GM03348 (cell line): ENCODE measurements at places on chromosomes 4 and X.
A peak's percentile ranks its signal among the peaks of the same experiment; 100 is the strongest.

GRCh38 chr4:183443655-183444213 lies 702 bp upstream of the CDKN2AIP start:
- DNase-seq = peak; percentile 62

GRCh38 chrX:112164420-112164819 lies 81.8 kb upstream of the TRPC5 start:
- no peak for DNase-seq

DNA sequence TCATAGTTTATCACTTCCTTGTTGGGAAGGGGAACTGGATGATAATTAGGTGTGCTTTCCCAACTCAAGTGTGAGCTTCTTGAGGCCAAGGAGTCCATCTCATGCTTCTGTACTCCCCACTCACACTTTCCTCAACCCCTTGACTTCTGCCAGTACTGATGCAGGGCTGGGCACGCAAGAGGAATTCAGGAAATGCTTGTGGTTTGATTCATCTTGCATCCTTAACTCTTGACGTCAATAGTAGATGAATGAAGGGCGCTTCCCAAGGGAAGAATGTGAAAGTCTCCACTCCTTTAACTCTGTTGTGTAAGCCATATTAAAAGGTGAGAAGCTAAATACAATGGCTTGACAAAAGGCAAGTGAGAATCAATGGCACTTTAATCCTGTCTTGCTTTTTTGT lies 101.8 kb downstream of the AGTR2 start:
- DNase-seq = peak; percentile 25

- DNase-seq = no peak
These were observed 21.3 kb upstream of the AADAT start for GRCh38 chr4:170111085-170111484.

DNA sequence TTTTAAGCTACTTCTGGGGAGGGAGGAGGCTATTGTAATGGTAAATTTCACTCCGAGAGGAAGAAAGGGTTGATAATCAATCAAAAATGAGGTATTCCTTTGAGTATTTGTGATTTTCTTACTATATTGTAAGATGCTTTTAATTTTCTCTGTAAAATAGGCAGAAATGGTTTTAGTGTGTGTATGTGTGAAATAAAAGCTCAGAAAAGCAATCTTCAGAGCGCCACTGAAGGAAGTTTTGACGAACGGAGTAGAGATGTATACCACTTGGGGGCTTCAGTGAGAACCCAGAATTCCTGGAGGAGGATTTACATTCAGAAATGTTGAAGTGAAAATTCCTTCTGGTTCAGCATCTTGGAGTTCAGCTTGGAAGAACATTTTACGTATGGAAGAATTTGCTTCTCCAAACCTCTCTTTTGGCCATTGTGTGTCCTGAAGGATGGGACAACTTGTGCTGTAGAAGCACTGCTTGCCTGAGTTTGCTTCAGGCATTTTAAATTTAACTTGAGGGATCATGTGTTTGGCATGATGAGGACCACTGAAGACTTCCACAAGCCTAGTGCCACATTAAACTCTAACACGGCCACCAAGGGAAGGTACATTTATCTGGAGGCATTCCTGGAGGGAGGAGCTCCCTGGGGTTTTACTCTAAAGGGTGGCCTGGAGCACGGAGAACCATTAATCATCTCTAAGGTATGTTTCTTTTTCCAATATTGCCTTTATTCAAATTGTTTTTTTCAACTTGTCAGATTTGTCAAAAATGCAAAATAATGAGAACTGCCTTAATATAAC lies 695 bp downstream of the SHROOM3 start:
- DNase-seq = no peak

DNA sequence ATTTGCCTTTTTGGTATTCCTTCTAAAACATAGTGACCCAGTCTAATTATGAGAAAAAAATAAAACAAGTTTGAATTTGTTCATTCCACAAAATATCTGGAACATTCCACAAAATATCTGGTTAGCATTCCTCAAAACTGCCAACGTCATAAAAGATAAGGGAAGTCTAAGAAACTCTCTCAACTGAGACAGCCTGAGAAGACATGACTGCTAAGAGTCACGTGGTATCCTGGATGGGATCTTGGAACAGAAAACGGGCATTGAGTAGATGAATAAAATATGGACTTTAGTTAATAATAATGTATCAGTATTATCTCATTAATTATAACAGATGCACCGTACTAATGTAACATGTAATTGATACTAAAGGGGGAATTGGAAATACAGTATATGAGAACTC lies 280.9 kb downstream of the ARAP2 start:
- DNase-seq = no peak

GRCh38 chr4:184825141-184825895 lies 450 bp downstream of the ACSL1 start:
- DNase-seq = peak; percentile 84

DNA sequence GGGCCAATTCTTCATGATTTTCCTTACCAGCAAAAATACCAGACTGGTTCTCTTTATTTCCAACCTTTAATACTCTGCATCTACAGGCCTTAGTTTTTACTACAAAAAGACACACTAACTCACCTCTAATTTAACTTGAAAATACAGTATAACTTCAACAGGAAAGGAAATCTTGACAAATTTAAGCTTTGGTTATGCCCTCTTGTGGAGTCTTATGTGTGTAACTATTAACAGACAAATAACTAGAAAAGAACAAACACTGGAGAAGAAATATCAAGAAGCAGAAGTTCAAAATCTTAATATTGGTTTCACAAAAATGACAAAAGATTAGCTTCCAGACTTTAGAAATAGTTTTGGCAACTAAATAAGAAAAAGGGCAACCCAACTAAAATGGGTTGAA lies 33.0 kb downstream of the PPA2 start:
- DNase-seq = no peak

DNA sequence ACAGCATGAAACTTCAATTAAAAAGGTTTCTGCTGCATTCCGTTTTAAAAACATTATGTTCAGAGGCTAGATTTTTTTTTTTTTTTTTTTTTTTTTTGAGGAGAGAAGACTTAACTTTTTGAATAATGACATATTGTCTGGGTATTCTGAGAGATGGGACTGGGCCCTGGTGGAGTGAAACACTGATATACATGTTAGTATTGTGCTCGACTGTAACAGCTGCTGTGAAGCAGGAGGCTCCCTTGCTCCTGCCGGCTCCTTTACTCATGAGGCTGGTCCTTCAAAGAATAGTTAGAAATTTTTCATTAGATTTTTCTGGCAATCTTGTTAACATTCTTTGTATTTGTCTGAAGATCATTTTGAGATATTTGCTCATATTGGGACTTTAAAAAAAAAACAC lies 73.3 kb downstream of the TMEM131L start:
- DNase-seq = no peak

DNA sequence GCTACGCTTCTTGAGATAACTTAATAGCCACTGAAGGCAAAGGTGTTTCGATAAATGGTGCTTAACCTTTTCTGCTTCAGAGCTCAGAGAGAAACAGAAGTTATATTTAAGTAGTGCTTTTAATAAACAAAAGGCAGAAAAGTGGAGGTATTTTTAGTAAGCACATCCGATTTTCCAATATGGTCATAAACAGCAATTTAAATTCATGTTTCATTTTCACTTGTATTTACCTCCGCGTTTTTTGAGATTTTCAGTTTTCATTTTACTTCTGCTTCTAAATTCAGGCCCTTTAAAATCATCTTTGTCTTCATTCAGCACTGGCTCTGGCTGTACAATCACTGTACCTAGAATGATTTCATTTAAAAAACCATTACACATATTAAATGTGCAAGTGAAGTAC lies 92.4 kb downstream of the ATRX start:
- no peak for DNase-seq

GRCh38 chr4:80007745-80008149 lies 65.3 kb downstream of the ANTXR2 start:
- DNase-seq = no peak
